ENCODE measurements at places on chromosomes 11 and 22. TPM values are rescaled to one million over a fixed set of nuclear protein-coding genes. Genes with fewer than 3 reads are reported as not detected.

PRAME gene
- total RNA-seq: not detected

FOXRED2 gene
- total RNA-seq: 15.3 TPM

DDTL gene
- 6.6 TPM for total RNA-seq

CLDN5 gene
- 38.9 TPM for total RNA-seq

TAF10 gene
- 176 TPM for total RNA-seq

TRIM49 gene
- total RNA-seq: not detected

PIH1D2 gene
- 3.4 TPM for total RNA-seq

SHANK2 gene
- 77.1 TPM for total RNA-seq

Measured in ureter (tissue), 1 donor.